ENCODE measurements at places on chromosomes 4 and X.

GRCh38 chr4:3293401-3294391 lies 875 bp downstream of the RGS12 start:
- no peak for DNase-seq

- no peak for DNase-seq
Observed at GRCh38 chrX:87968118-87968517, 450.5 kb downstream of the KLHL4 start.

DNA sequence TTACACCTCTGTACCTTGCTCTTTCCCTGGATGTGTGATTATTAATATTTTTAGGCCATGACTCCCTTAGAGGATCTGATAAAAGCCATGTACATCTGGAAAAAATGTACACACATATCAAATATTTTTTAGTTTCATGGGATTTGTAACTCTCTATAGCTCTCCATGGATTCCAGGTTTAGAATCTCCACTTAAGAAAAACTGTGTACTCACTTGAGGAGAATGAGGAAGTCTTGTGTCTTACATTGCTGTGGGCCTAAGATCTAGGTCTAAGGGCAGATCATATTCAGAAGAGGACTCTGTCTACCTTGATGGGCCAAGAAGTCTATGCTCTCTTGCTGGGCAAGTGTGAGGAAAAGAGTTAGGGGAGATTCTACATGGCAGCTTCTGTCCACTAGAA lies 98.0 kb downstream of the RRAGB start:
- DNase-seq = no peak

- DNase-seq = no peak
Observed at GRCh38 chr4:167088115-167088514, 146.2 kb downstream of the SPOCK3 start.

- DNase-seq = no peak
Observed at GRCh38 chr4:7539659-7540058, 104.9 kb upstream of the PSAPL1 start.

DNA sequence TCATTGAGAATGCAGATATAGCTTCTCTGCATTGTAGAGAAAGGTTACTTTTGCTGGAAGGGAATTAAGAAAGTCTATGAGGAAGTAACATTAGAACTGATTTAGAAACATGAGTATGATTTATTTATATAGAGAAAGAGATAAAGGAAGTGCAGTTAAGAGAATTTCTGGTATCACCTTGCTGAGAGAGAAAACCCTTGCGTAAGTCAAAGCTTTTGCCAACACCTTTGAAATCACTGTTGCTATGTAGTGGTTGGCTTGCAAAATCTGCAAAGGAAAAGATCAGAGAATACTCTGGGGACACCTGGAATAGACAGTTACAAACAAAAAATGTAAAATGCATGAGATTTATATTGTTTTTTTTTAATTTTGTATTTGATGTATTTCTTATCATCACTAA lies 137.3 kb upstream of the RXFP1 start:
- DNase-seq = no peak

- DNase-seq = no peak
Observed at GRCh38 chrX:83916525-83916924, 55.6 kb downstream of the CYLC1 start.

DNA sequence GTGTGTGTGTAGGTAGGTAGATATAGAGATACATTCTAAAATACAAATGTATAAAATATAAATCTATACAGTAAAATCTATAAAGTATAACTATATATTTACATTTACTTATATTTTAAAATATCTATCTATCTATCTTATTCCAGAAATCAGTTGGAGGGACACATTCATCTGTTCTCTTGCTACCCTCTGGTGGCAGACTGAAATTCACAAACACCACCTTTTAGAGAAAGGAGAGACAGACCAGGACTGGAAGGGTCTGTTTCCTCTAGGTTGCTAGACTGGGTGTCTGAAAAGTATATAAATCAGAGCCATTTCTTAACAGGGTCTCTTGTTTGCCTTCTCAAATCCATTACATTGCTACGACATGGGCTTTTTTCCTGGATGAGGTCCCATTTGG lies 343.0 kb downstream of the OPHN1 start:
- no peak for DNase-seq

- no peak for DNase-seq
Observed at GRCh38 chr4:1864076-1865008, 6.9 kb upstream of the NSD2 start.

GRCh38 chrX:12973561-12974304 lies 1.2 kb upstream of the TMSB4X start:
- DNase-seq = no peak

DNA sequence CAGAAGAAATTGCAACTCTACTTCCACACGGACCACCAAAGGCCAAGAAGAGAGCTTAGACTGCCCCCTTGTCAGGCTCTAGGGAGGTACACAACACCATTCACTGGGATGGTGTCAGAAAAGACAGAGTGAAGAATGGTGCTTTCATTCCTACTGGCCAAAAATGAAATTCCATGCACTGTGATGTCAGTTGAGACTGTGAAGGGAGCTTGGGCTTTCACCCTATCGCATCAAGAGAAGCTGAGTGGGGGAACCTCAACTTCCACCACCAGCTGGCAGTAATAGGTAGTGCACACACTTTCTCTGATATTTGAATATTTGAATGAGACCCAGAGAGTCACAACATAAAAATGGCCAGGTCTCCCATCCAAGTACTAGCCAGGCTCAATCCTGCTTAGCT lies 65.9 kb downstream of the ZNF711 start:
- no peak for DNase-seq

- DNase-seq = no peak
Observed at GRCh38 chr4:139852612-139853269, 187.1 kb downstream of the MGST2 start.

DNA sequence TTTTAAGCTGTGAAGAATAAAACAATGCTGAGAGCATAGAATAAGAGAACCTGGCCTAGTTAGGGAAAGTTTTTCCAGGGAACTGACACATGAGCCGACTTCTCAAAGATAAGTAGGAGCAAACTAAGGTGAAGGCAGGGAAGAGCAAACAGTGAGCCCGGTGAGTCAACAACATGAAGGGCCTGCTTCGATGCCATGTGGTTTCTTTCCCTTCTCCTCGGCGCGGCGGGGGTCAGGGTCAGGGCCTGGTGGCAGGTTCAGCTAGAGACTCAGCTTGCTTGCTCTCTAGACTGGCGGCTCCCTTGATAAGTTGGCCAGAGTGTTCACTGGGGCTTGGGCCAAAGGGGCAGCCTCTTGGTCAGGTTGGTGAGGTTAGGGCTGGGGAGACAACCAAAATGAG lies 81.1 kb downstream of the DLG3 start:
- DNase-seq = no peak

DNA sequence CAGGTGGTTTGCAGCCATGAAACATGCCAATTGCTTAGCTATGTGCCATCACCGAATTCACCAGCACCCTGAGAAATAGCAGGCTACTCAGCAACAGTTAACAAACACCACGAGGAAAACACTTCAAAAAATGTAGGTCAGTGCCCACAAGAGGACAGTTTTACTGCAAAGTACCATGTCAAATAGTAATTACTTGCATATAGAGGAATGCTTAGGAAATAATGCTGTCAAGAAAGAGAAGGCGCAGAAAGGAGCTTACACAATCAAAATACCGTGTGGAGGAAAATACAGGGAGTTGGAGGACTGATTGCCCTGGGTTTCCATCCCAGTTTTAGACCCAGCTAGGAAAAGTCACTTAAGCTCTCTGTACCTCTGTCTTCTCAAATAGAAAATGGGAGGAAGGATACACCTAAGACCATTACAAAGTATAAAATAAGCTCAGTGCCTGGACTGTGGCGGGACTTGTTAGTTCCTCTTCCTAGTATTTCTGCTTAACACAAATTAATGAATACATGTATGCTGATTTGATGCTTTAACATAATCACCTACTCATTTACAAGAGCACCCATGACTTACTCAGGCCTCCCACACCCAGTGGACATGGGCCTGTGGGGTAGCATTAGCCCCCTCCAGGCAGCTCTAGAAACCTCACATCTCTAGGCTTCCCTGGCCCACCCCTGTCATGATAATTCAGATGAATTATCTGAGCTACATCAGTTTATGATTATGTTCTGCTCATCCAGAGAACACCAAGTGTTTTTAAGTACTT lies 44.5 kb upstream of the IL21 start:
- no peak for DNase-seq

DNA sequence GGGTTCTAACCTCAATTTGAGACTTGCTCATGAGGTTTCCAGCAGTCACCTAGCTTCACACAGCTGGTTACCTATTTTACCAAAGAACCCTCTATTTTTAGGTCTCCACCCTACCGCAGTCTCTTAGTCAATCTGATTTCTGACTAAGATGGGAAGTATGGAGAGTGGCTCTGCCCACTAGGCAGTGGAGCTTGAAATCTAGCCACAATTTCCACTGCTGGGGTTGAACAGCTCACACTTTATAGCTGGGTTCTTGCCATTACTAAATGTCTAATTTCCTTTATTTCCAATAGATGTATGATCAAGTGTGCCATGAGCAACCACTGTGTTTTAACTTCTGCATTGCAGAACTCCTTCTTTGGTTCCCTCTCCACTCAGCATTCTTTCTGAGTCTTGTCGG lies 43.1 kb downstream of the GASK1B start:
- no peak for DNase-seq

DNA sequence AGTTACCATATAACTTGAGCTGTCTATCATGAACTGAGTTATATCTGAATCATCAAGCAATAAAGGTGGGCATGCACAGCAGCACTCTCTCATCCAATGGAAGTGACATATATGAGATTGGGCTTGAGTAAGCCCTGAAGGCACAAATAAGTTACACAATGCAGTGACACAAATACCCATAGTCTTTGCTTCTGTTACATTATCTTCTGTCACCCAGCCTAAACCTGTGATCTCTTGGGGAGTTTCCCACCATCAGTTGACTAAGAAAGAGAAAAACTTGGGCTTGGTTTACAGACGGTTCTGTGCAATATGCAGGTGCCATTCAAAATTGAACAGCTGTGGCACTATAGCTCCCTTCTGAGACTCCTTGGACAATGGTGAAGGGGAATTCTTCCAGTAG lies 138.8 kb upstream of the IL15 start:
- DNase-seq = no peak

DNA sequence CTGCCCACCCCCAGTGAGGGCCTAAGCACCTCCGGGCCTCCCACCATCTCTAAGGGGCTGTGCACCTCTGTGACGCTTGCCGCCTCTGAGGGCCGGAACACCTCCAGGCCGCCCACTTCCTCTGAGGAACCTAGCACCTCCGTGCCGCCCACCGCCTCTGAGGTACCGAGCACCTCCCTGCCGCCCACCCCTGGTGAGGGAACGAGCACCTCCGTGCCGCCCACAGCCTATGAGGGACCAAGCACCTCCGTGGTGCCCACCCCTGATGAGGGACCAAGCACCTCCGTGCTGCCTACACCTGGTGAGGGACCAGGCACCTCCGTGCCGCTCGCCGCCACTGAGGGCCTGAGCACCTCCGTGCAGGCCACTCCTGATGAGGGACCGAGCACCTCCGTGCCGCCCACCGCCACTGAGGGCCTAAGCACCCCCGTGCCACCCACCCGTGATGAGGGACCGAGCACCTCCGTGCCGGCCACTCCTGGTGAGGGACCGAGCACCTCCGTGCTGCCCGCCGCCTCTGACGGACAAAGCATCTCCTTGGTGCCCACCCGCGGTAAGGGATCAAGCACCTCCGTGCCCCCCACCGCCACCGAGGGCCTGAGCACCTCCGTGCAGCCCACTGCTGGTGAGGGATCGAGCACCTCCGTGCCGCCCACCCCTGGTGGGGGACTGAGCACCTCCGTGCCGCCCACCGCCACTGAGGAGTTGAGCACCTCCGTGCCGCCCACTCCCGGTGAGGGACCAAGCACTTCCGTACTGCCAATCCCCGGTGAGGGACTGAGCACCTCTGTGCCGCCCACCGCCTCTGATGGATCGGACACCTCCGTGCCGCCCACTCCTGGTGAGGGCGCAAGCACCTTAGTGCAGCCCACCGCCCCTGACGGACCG lies 977 bp downstream of the MAGEE1 start:
- no peak for DNase-seq

DNA sequence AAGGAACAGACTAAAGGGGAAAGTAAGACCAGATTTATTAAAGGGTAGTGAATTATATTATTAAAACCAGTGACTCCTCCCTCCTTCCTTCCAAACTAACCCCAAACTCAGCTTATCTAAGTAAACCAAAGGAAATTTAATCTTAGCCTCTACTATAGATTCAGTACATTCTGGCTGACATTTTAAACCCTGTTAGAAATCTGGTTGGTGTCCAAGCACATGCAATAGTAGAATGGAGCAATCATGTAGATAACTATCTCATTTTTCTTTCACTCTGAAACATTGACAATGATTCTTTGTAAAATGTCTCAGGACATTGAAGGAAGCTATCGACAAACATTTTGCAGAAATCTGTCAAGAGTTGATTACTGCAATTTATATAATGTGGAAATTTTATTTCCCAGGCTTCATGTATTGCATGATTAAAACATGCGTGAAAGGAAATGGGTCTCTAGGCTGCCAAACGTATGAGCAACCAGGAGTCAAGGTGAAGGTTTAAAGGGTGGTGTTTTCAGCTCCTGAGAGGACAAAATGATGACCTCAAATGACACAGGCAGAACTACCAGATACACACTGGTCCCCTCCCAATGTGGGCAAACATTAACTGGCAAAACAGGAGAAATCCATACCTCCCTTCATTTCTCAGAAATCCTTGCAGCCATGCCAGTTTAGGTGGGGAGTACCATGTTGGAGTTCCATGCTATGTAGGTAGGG lies 58.2 kb upstream of the RBM47 start:
- DNase-seq = no peak

- DNase-seq = no peak
Observed at GRCh38 chr4:47891928-47892327, 22.5 kb downstream of the NFXL1 start.

DNA sequence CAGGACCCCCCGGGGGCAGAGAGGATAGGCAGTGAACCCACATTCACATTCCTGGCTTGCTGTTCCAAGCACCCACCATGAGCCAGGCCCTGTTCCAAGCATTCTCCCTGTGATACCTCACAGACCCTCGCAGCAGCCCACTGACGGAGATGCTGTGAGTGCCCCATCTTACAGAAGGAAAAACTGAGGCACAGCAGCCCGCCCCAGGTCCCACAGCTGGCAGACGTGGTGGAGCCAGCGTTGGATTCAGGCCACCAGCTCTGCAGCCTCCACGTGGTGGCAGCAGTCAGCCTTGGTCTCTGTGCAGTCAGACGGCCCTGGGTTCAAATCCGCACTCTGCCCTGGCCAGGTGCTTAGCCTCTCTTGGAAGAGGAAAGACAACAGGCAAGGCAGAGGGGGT lies 16.8 kb downstream of the MAN2B2 start:
- DNase-seq = no peak

DNA sequence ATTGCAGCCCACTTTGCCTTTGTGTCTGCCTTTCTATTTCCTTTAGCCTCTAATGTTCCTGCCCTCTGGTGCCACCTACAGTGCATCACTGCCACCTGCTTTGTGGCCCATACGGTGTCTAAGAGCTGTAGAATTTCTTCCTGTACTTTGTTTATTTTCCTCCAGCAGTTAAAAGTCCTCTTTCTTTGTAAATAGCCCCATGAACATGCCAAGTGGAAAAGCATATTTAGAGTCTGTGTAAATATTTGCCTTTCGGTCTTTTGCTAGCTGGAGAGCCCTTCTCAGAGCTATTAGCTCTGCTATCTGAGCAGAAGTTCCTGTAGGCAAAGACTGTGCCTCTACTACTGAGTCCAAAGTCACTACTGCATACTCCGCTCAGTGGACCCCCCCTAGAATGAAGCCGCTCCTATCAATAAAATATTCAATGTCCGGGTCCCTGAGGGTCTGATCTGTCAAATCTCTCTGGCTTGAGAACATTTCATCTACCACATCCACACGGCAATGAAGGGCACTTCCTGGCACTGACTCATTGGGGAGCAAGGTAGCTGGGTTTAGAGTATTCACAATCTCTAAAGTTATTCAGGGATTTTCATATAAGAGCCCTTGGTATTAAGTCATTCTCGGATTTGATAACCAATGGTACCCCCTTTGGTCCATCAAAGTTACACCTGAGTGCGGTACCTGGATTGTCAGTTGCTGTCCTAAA lies 36.3 kb downstream of the SULT1E1 start:
- DNase-seq = no peak

All from hippocampal formation (tissue), 2 donors.